IMR-90 (cell line): ENCODE measurements at places on chromosomes 13 and 19. TPM values are rescaled to one million over a fixed set of nuclear protein-coding genes. Genes with fewer than 3 reads are reported as not detected.

The INSL3 gene
- not detected in 2 replicates for polyA plus RNA-seq

The MYH14 gene
- not detected in 2 replicates for polyA plus RNA-seq

The CD33 gene
- not detected in 2 replicates for polyA plus RNA-seq

The ACP5 gene
- 0.76 and 1.2 TPM in 2 replicates for polyA plus RNA-seq

The KLK1 gene
- polyA plus RNA-seq, result not detected in 2 replicates

The CD79A gene
- polyA plus RNA-seq, result 0.19 and 0.24 TPM in 2 replicates

The PODNL1 gene
- 2.3 and 2.4 TPM in 2 replicates for polyA plus RNA-seq

The ZNF730 gene
- polyA plus RNA-seq, result 0.39 and 0.43 TPM in 2 replicates

The FAM98C gene
- 17.9 and 20.8 TPM in 2 replicates for polyA plus RNA-seq

The XAB2 gene
- 34.4 and 39.4 TPM in 2 replicates for polyA plus RNA-seq

The KLK2 gene
- polyA plus RNA-seq, result not detected in 2 replicates

The ACER1 gene
- polyA plus RNA-seq, result 0.11 TPM in 1 of 2 replicates, not detected in the other

The MEDAG gene
- polyA plus RNA-seq, result 0.27 and 0.32 TPM in 2 replicates

The ZNF71 gene
- polyA plus RNA-seq, result 7.9 and 8.1 TPM in 2 replicates

The OR7D4 gene
- not detected in 2 replicates for polyA plus RNA-seq

The UQCRFS1 gene
- polyA plus RNA-seq, result 42.9 and 43.8 TPM in 2 replicates

The ZNF587B gene
- polyA plus RNA-seq, result 2.5 and 3.7 TPM in 2 replicates

The GRK1 gene
- polyA plus RNA-seq, result not detected in 2 replicates

The CYP2F1 gene
- not detected in 2 replicates for polyA plus RNA-seq

The BCAM gene
- polyA plus RNA-seq, result 27.5 and 35.7 TPM in 2 replicates

The PLIN5 gene
- not detected in 2 replicates for polyA plus RNA-seq

The VAV1 gene
- polyA plus RNA-seq, result not detected in 2 replicates

The IGFL2 gene
- not detected in 2 replicates for polyA plus RNA-seq

The SYNGR4 gene
- not detected in 2 replicates for polyA plus RNA-seq

The ZNF582 gene
- polyA plus RNA-seq, result 1.6 and 1.9 TPM in 2 replicates

The PEG3 gene
- not detected in 2 replicates for polyA plus RNA-seq

The ZNF541 gene
- polyA plus RNA-seq, result not detected in 2 replicates

The CCNA1 gene
- polyA plus RNA-seq, result 0.07 TPM in 1 of 2 replicates, not detected in the other

The MUC16 gene
- not detected in 2 replicates for polyA plus RNA-seq

The COL4A1 gene
- polyA plus RNA-seq, result 301 and 337 TPM in 2 replicates

The TMEM221 gene
- polyA plus RNA-seq, result 0.06 and 0.12 TPM in 2 replicates

The CA11 gene
- 2.7 and 2.9 TPM in 2 replicates for polyA plus RNA-seq

The COL4A2 gene
- polyA plus RNA-seq, result 457 and 533 TPM in 2 replicates

The KISS1R gene
- not detected in 2 replicates for polyA plus RNA-seq

The ENOX1 gene
- polyA plus RNA-seq, result 0.92 and 0.99 TPM in 2 replicates

The PABPC3 gene
- 0.10 and 0.15 TPM in 2 replicates for polyA plus RNA-seq

The KLF1 gene
- not detected in 2 replicates for polyA plus RNA-seq

The PSG2 gene
- 0.29 and 0.31 TPM in 2 replicates for polyA plus RNA-seq

The PRR22 gene
- 0.92 and 1.6 TPM in 2 replicates for polyA plus RNA-seq

The MBD3L2 gene
- polyA plus RNA-seq, result not detected in 2 replicates

The OXGR1 gene
- not detected in 2 replicates for polyA plus RNA-seq

The ZNF460 gene
- 3.2 and 3.6 TPM in 2 replicates for polyA plus RNA-seq

The RNF225 gene
- polyA plus RNA-seq, result 0.10 TPM in 1 of 2 replicates, not detected in the other

The KATNAL1 gene
- 6.5 and 6.9 TPM in 2 replicates for polyA plus RNA-seq

The SPRED3 gene
- 6.3 and 7.9 TPM in 2 replicates for polyA plus RNA-seq

The ATCAY gene
- 0.19 and 0.31 TPM in 2 replicates for polyA plus RNA-seq

The SCEL gene
- not detected in 2 replicates for polyA plus RNA-seq

The ZNF865 gene
- 4.6 and 6.3 TPM in 2 replicates for polyA plus RNA-seq

The ZNF227 gene
- 3.4 and 4.9 TPM in 2 replicates for polyA plus RNA-seq

The SLC15A1 gene
- polyA plus RNA-seq, result not detected in 2 replicates

The PSG3 gene
- polyA plus RNA-seq, result 0.03 and 0.10 TPM in 2 replicates

The PCDH17 gene
- polyA plus RNA-seq, result not detected in 2 replicates

The SLC17A7 gene
- polyA plus RNA-seq, result 0.03 TPM in 1 of 2 replicates, not detected in the other

The C5AR1 gene
- 1.0 TPM in 2 replicates for polyA plus RNA-seq

The PEX11G gene
- polyA plus RNA-seq, result 1.7 and 1.9 TPM in 2 replicates

The ZNF534 gene
- polyA plus RNA-seq, result not detected in 2 replicates

The CD177 gene
- polyA plus RNA-seq, result 0.14 and 0.17 TPM in 2 replicates

The XRCC1 gene
- 21.3 and 25.9 TPM in 2 replicates for polyA plus RNA-seq
